ENCODE measurements at places on chromosomes 4 and X.

DNA sequence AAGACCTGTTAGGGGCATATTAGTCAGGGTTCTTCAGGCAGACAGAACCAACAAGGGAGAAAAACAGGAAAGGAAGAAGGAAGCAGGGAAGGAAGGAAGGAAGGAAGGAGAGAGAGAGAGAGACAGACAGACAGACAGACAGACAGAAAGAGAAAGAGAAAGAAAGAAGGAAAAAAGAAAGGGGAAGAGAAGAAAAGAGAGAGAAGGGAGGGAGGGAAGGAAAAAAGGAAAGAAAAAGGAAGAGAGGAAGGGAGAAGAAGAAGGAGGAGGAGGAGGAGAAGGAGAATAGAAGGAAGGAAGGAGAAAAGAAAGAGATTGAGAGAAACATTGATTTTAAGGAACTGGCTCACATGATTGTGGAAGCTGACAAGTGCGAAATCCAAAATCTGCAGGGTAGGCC is 89.0 kb downstream of the DHX15 start:
- no peak for DNase-seq

GRCh38 chr4:56879996-56880395 is 27.7 kb upstream of the REST start:
- DNase-seq, result no peak

DNA sequence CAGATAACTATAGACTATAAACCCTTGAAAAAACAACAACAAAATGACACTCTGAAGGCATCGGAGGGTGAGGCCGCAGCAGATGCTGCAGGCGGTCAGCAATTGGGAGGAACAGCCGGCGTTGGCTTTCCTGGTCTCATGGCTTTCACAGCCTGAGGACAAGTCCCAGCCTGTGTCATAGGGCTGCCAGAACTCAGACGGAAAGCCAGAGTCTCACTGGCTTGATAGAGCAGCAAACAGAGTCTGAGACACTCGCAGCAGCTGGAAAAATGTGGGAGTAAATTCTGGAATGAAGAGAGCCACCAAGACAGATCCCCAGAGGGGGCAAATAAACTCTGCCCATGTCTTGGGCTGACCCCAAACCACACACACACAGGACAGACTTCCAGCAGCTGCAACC is 86.3 kb downstream of the PPP2R2C start:
- no peak for DNase-seq

GRCh38 chr4:76712564-76712963 is 185.4 kb downstream of the SOWAHB start:
- DNase-seq, result no peak

DNA sequence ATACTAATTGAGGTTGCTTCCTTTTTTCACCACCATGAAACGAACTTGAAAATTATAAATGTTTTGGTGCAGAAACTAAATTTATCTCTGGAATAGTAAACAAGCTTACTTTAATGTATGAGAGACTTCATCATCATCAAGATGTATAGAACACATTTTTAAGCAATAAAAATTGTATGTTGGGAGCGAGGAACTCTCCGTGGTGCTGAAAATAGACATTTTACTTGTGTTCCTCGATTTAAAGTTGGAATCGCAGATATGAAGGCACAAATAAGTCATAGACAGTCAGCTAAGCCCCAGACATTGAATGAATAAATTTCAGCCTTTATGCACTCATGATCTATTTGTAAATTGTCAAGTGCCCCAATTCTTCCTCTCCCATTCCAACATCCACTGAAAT is 310.7 kb downstream of the STK32B start:
- DNase-seq, result no peak

GRCh38 chr4:158758142-158758541 is 10.7 kb upstream of the FNIP2 start:
- no peak for DNase-seq
